ENCODE measurements at places on chromosomes 6 and 20.

GRCh38 chr20:62354811-62355341 is 12.2 kb downstream of the LAMA5 start:
- DNase-seq: no peak

DNA sequence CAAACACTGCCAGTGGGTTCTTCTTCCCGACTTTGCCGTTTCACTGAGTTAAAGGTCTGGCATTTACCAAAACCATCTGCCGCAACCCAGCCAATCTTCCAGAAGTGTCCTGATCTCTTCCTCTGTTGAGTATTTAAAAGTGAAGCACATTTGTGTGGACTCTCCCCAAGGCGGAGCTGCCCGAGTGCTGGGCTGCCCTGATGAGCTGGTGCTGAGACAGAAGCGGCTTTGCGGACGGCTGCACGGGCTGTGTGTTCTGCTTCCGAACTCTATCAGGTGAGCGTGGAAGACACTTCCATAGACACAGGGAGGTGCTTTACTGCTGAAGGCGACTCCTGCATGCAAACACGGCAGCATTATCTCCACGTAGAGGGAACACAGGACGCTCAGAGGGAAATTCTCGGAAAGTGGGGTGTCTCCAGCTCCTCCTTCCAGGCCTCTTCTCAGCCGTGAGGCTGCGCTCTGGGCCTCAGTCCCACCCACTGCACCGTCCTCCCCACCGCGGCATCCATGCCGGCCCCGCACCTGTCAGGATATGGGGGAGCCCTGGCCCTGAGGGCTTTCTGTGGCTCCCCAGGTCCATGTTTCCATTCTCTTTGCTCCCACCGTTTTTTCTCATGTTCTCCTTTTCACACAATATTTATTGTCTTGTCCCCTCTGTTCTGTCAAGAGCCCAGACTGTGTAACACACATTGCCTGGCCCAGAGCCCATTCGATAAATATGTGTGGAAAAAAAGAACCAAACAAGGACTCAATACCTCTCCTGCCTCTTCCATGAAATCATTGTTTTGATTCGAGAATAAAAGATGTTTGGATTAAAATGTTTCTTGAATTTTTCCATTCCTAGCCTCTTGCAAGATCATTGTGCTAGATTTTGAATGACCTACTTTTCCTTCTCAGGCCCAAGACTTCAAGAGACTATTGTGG is 205.1 kb downstream of the DLL1 start:
- no peak for DNase-seq

DNA sequence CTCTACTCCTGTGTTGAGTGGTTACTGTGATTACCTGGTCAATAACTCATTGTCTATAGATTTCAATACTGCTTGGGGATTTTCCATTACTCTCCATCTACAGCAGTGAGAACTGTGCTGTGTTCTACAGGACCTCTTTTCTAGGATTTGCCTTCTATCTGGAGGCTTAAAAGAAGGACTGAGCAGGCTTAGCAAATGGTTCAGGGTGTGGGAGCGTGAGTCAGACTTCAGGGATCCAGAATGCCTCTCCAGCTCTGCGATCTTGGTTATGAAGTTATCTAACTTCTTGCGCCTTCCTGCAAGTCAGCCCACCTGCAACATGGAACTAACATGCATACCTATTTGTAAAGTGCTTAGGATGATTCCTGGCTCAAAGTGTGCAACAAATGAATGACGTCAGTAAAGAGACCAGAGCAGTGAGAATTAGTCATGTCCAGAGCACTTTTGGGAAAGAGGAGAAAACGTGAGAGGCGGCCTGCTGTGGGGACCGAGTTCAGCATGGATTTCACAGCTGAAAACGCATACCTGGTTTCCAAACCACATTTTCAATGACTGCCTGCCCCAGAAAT is 610.1 kb upstream of the CDH4 start:
- no peak for DNase-seq

GRCh38 chr6:79608334-79609224 is 22.6 kb upstream of the SH3BGRL2 start:
- no peak for DNase-seq

- no peak for DNase-seq
Observed at GRCh38 chr6:2990248-2990931, 9.3 kb upstream of the NQO2 start.

DNA sequence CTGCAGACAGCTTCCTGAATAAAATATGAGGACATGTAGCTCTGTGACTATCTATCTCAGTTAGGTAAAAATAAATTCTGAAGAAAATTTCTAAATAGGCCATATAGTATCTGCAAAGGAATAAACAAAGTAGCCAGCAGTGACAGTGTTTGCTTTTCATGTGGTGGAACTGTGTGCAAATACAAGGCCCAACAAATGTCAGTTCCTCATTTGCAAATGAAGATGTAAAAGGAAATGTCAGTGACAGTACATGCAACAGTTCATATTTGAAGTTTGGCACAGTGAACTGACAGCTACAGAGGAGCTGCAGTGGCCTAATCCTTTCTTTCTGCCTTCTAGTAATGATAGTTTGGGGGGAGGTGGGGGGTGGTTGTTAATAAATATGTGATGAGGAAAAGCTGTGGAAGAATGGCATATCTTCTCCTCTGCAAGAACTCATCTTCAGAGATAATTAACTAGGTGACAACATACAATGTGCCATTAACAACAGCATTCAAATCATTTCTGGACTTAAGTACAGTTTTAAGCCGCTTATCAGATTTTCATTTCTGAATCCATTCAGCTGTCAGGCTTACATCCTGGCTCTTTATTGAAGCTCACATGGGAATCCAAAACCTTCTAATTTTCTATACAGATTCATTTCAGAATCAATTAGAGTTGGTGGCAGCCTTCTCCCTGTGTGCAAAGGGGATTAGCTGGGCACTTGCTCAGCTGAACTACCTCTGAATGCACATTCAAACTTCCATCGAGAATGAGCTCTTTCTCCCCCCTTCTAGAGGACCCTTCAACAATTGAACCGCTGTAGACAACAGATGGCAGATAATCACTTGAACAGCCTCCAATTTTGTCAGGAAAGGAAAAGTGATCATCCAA is 1059.0 kb upstream of the EPHA7 start:
- no peak for DNase-seq

All from stimulated activated CD4-positive, alpha-beta T cell treated with anti-CD3 and anti-CD28 coated beads, Interleukin-1b, Interleukin-23, amount 100 ng/mL, for 48 hours (primary cell).